Prostate gland (tissue), 2 donors: ENCODE measurements at places on chromosomes 1 and 21.

- no peak for DNase-seq
Observed at GRCh38 chr1:61936839-61937238, 194.6 kb downstream of the PATJ start.

DNA sequence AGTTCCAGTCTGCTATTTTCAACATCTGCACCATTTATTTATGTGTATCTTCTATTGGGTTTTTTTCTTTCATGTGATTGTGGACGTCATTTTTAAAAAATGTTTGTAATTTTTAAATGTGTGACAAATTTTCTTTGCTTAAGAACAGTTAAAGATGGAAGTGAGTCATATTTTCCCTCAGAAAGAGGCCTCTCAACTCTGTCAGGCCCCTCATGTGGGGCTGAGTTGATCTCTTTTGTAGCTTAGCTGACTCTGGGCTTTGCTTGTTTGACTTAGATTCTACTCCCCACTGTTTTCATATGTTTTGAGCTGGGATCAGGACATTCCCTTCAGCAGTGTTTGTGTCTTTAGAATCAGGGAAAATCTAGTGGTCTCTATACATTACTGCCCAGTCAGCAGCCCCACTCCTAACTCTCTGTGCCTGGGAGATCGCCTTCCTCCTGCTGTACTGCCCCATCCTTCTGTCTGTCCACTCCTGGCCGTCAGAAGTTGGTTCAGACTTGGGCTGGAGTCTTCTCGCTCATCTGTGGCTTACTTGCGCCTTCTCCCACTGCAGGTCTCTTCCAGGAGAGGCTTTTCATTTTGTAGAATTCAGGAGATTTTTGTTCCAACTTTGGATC, 137.4 kb downstream of the DYRK1A start:
- no peak for DNase-seq

DNA sequence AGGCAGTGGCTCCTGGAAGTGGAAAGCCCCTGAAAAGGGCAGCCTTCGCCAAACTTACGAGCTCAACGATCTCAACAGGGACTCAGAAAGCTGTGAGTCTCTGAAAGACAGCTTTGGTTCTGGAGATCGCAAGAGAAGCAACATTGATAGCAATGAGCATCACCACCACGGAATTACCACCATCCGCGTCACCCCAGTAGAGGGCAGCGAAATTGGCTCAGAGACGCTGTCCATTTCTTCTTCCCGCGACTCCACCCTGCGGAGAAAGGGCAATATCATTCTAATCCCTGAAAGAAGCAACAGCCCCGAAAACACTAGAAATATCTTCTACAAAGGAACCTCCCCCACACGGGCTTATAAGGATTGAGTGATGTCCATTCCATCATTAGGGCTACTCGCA, 42.4 kb downstream of the PLPPR4 start:
- DNase-seq: no peak

DNA sequence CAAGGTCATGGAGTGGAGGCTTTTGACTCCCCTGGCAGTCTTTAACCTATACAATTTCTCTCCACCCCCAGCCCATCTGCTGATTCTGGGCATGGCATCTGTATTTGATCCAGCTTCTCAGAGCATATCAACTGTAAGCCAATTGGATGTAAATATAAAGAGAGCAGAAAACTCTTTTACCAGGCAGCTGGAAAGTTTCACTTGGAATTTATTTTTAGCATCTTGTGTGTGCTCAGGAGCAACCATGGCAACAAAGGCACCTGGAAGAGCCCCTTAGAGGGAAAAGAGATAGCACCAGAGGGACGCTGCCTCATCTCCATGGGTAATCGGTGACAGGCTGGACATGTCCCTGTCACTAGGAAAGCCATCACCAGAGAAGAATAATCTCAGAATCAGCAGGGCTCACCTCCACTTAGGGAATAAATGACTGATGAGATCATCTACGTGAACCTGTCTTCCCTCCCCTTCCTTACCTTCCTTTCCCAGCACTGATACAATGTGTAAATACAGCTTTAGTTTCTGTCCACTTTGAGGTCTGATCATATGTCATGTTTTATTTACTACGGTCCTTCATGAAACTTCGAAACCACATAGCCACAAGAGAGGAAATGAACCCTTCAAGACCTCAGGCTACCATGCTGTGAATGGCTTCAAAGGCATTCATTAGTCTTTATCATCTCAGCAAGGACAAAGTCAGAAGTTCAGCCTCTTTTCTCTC, 25.3 kb upstream of the SIPA1L2 start:
- DNase-seq: no peak

- DNase-seq: no peak
Observed at GRCh38 chr1:22606161-22606560, 30.3 kb upstream of the C1QA start.

DNA sequence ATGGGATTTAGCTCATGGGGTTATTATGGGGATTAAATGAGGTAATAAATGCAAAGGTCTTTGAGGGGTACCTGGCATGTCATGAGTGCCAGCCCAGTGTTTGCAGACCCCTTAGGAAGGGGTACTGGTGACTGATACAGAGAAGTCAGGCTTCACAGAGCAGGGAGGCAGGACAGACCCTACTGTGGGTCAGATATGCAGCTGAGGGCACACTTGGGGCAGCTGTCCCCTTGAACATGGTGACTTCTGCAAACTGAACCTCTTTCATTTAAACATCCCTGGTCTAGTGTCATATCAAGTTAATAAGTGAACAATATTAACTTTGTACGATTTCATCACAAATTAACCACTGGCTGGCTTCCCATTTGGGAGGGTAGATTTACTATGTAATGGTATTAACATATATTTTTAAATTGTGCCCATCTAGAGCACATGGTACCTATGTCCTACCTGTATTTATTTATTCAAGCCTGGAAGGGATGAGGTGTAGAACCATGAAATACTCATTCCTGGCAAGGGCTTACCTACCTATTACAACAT, 25.9 kb downstream of the STPG1 start:
- DNase-seq: no peak

- no peak for DNase-seq
Observed at GRCh38 chr1:172167796-172168596, 252.5 kb upstream of the C1orf105 start.

DNA sequence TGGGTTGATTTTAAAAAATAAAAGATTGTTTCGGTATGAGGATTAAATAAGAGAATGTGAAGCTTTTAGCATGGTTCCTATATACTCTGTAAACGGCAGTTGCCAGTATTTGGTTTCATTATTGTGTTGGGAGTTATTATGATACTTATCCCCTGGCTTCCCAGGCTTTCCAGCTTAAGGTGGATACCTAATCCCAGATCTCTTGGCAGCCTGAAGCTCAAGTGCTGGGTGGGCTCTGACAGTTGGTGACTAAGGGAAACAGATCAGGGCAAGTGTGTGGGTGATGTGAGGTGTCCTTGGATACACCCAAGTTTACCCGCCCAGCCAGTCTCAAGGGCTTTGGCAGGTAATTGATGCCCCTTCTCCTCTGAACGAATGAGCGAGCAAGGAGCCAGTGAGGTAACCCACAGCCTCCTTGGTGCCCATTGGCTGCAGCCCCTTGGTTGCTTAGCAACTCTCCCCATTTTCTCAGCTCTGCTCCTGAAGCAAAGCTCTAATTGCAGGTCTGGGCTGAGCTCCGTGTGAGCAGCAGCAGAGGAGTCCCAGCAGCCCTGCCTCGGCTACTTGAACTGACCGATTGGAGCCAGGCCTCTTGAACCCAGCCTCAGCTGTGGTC, 6.1 kb downstream of the IPO13 start:
- no peak for DNase-seq
